HFFc6 (cell line): ENCODE measurements at places on chromosomes 1 and 21.

DNA sequence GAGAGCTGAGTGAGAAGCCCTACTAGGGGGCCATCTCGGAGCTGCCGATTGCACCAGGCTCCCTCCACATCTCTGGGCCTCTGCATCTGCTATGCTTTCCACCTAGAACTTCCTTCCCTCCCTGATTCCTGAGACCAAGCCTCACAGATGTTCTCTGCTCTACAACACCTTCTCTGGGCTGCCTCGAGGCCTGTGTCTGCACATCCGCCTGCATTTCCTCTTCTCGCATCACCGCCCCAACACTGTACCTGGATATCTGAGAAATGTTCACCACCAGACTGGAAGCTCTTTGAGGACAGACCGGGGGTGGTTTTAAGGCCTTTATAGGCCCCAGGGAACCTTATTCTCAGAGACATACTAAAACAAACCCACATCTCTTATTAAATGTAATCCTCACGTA, 20.7 kb downstream of the CTNNBIP1 start:
- no peak for DNase-seq

- no peak for DNase-seq
Observed at GRCh38 chr1:231605149-231606100, 21.2 kb upstream of the DISC1 start.

- no peak for DNase-seq
Observed at GRCh38 chr1:80827666-80828065, 973.1 kb upstream of the ADGRL2 start.

DNA sequence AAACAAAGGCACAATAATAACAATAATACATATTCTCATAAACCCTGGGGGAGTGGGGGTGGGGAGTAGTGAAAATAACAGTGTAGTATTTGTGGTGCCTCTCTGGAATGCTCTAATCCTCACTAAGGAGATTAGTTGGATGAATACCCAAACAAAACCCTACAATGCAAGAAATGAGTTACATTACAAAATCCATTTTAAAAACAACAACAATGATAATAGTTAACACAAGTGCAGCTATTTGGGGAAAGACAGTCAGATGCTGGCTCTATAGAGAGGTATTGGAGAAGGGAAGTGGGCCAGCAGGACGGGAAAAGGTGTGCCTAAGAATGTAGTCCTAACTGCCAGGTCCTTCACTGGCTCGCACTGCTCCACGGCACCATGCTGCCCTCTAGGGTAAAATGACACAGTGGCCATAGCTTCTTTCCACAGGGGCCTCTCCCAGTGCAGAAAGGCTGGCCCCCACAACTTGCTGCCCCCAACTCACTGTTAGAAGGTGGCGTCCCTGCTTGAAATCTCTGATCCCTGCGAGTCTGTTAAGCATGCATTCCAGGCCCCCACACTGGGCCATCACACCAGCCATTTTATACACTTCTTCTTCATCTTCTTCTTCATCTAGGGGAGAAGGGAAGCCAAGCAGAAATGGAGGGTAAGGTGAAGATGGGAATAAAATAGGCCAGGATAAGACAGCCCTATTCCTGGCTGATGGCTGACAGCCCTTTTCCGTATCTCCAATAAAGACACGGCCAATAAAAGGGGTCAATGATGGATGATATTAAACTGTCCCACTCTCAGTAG, 113.8 kb downstream of the UBR4 start:
- DNase-seq = no peak

DNA sequence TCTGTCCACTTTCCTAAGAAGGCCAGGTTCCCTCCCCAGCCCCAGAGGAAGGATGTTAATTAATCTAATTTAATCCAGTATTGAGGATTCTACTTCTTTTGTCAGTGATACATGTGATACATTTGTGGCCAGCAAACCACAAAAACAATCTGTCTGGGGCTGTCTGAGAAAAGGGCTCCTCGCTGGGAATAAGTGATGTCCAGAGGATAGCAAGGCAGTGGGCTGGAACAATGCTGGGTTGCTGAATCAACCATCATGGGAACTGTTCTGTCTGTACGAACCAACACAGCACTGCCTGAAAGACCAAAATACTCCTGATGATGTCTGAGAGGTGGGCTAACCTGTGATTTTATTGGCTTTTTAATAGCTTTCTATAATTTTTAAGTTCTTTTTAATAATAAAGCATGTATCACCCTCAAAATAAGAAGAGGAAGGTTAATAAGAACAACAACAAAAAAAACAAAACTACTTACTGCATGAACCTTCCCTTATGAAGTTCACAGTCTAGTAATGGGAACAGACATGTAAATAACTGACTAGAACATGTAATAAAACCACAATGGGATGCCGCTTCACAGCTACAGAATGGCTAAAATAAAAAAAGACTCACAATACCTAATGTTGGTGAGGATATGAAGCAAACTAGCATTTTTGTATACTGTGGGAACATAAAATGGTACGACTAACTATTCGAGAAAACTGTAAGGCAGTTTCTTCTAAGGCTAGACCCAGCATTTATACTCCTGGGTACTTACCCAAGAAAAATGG, 11.4 kb upstream of the ADAR start:
- no peak for DNase-seq

DNA sequence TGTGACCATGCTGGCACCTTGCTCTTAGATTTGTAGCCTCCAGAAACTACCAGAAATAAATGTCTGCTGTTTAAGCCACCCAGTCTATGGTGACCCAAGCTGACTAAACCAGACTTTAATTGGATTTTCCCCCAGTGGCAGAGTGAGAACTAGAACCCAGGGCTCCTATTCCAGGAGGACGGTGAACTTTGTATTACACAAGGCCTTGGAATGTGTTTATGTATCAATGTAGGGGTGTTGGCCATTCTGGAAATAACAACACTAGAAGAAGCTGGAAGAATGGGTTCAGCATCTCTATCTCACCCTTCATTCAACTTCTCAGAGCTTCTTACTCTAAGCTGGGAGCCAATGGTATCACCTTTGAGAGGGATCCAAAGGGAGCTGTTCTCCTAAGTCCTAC, 37.0 kb downstream of the ARHGEF11 start:
- DNase-seq = no peak

GRCh38 chr1:227776331-227776771, 39.1 kb upstream of the PRSS38 start:
- DNase-seq = peak; percentile 84

GRCh38 chr1:95126366-95126765, 9.2 kb downstream of the TLCD4 start:
- no peak for DNase-seq

DNA sequence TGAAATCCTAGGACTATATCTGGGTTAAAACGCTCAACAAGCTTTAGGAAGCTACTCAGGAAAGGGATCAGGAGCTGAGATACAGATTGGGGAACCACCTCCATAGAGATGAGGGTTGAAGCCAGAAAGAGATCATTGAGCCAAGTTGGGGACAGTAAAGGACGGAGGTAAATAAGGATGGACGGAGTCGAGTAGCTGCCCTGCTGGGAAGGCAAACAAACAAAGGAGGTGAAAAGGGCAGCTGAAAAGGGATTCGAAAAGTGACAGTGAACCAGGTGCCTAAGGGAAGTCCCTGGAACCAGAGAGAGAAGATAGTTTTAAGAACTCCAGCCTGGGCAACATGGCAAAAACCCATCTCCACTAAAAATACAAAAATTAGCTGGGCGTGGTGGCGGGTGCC, 6.3 kb upstream of the CAMSAP2 start:
- DNase-seq = no peak

- no peak for DNase-seq
Observed at GRCh38 chr1:154270833-154271232, 1.6 kb upstream of the HAX1 start.

GRCh38 chr21:30216041-30216723, at the start of gene CLDN8:
TSS of gene CLDN8 (minus strand) at chr21:30216097. CDS start at chr21:30215925, 172 bp downstream.
- DNase-seq = no peak

DNA sequence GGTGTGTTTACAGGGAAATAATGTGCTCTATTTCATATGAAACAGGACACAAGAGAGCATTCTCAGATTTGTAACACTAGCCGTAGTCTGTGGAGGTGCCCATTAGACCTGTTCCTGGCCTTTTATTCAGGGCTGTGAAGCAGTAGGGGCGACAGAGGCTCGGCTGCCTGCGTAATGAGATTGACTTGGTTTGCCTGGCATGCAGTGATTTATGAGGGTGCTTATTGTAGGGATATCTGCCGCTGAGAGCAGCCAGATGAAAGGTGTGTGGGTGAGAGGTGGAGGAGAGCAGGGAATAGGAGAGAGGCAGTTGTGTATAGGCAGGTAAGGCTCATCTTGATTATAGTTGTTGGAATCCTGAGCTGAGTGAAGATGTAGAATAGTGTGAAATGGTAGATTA, 51.3 kb downstream of the DNAJC6 start:
- DNase-seq = no peak

DNA sequence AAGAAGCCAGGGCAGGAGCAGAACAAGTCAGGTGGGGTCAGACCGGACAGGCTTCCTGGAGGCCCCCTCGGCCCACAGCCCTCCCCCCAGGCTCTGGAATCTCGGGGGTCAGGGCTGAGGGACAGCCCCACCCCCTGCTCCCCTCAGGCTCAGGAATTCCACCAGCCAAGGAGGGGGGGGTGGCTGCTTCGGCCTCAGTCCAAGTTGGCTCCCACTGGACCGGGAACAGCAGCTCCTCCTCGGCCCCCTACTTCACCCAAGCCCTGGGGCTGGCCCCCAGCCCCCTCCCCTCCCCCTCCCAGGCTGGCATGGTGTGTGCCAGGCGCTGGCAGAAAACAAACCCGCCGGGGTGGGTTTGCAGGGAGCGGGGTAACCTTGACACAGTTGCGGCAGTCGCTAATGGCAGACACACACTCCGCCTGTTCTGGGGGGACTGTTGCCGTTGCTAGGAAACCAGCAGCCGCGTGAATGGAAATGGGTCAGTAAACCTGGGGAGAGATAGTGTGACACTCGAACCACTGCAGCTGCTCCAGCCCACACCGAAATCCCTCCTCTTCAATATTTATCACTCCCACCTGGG, 32.4 kb downstream of the AHDC1 start:
- DNase-seq = no peak

- DNase-seq = peak; percentile 66
Observed at GRCh38 chr21:28138272-28138671, 854.4 kb downstream of the LTN1 start.

- no peak for DNase-seq
Observed at GRCh38 chr1:50214717-50215116, 106.0 kb downstream of the ELAVL4 start.

- DNase-seq = no peak
Observed at GRCh38 chr1:17222557-17222956, 17.6 kb downstream of the PADI1 start.

- DNase-seq = no peak
Observed at GRCh38 chr1:206521694-206522402, 14.5 kb downstream of the RASSF5 start.

GRCh38 chr1:181127898-181128453, 39.5 kb downstream of the IER5 start:
- no peak for DNase-seq

GRCh38 chr1:37931102-37931360, 15.8 kb downstream of the INPP5B start:
- DNase-seq = no peak

- DNase-seq = no peak
Observed at GRCh38 chr1:207883104-207883651, 27.7 kb downstream of the CD34 start.

DNA sequence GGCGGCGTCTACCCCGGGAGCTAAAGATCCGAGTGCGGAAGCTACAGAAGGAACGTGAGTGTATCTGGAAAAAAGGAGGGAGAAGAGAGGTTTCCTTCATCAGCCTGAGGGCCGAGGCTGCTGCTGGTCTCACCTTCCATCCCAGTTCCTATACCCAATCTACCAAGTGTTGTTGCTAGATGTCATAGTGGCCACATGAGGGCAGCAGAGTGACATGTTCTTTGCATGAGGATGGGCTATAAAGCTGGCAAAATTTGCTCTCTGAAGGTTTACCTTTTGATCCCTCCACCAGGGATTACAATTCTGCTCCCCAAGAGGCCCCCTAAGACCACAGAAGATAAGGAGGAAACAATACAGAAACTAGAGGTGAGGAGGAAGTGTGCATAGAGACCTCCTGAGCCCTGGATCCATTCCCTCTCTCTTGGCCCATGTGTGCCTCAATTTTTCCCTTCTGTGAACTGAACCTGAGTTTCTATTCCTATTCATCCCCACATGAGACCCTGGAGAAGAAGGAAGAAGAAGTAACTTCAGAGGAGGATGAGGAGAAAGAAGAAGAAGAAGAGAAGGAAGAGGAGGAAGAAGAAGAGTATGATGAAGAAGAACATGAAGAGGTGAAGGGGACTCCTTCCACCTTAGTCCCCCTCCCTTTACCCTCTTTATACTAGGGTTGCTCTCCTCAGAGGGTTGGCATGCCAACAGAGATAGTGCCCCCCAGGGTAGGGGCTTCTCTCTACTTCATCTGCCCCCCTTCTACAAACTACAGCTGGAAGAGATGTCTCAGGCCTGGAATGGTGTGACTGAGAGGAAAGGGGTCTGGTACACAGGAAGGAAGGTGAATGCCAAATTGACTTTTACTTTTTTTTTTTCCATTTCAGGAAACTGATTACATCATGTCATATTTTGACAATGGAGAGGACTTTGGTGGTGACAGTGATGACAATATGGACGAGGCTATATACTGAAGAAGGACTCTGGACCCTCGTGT, 13.3 kb downstream of the POLR3GL start:
- peak; percentile 78 for DNase-seq

DNA sequence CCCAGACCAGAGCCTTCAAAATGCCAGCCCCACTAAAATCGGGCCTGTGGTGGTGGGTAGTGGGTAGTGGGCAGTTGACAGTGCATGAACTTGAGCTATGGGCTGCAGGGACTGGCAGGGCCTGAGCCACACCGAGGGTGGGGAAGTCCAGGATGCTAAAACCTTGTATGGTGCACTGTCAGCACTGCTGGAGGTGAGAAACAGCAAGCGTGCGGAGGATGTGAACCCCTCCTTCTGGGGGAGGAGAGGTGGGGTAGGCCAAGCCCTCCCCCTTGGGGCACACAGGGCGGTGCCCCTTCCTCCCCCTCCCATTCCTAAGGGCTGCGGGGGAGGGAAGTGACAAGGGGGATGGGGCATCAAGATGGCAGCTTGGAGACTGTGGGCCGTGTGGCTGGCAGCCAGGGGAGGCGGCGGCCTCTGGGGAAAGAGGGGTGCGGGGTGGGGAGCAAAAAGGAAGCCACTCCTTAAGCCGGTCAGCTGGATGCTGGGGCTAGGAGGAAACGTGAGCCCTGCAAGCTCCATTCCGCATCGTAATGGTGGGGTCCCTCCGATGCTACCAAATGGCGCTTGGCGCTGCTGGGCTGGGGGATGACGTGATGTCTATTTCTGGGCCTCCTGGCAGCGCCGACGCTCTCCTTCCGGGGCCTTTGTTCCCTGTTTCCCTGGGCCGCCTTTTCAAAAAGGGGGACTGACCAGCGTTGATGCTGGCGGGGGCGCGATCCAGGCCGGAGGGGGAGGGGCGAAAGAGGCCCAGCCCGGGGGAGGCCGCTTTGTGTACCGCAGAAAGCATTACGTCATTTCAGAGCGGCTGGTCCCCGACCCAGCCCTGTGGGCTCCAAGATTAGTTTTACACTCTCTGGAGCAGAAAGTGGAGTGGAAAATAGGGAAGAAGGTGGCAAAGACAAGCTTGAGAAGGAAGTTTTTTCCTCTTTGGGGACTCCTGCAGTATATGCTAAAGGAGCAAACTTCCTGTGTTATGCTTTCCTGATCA, 809 bp downstream of the SYT11 start:
- peak; percentile 62 for DNase-seq
